ENCODE measurements at places on chromosomes 16 and 17.
A peak's percentile ranks its signal among the peaks of the same experiment; 100 is the strongest.

- no peak for DNase-seq
These were observed 367.9 kb downstream of the SOX9 start for GRCh38 chr17:72488555-72489271.

GRCh38 chr16:81567987-81568748 lies 123.6 kb downstream of the CMIP start:
- DNase-seq = no peak

DNA sequence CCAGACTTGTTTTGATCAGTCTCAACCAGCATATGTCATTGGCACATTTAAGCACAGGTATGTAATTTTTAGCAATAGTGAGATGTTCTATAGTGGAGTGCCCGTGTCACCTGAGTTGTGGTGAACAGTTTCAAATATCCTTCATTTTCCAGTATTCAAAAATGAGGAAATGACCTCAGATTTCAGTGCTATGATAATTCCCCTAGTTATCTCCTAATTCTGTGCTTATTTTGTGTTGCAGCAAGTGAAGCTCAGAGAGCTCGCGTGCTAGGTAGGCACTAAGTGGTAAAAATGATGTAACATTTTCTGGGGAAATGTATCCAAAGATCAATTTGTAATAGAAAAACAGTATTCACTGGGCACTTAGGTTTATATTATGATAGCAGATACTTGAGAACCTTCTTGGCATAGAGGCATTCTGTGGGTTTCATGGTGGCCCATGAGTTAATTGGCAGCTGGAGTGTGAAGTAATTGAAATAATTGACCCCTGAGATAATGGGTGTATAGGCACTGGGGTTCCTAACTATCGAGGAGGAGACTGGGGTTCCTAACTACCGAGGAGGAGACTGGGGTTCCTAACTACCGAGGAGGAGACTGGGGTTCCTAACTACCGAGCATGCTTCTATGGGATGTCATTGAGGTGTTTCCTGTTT lies 159.1 kb downstream of the PRKCA start:
- DNase-seq = no peak

- DNase-seq = no peak
These were observed 20.5 kb upstream of the PABPN1L start for GRCh38 chr16:88886845-88887521.

GRCh38 chr17:1454541-1454940 lies 1.5 kb downstream of the CRK start:
- DNase-seq = no peak

- no peak for DNase-seq
These were observed 27.1 kb upstream of the SSTR5 start for GRCh38 chr16:1045310-1045992.

GRCh38 chr17:9219631-9220397 lies 198.5 kb downstream of the NTN1 start:
- no peak for DNase-seq

DNA sequence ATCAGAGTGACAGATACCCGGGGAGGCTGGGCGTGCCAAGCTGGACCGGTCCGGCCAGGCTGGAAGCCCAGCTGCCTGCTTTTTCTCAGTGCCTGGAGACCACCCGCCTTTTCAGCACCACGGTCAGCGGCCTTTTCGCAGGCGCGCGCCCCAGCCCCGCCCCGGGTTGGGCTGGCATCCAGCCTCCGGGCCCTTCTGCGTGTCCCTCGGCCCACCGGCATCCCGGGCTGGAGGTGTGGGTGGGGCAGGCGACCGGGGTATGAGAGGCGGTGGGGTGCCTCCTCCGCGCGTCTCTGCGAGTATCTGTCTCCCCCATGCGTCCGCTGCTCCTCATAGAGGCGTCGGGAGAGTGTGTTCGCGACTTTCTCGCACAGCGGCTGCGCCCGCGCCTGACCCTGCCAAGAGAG lies 102.5 kb downstream of the MRM1 start:
- no peak for DNase-seq

DNA sequence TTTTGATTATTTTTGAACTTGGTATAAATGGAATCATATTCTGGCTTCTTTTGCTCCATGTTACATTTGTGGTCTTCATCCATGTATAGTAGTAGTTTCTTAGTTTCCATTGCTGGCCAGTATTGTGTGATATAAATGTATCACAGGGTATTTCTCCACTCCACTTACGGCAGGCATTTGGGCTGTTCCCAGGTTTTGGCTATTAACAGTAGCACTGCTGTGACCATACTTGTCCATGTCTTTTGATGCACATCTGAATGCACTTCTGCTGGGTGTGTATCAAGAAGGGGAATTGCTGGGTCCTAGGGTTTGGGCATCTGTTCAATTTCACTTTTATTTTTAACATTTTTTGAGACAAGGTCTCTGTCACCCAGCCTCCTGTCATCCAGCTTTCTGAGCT lies 13.9 kb downstream of the NTN1 start:
- no peak for DNase-seq

- no peak for DNase-seq
These were observed 454.8 kb upstream of the SOX9 start for GRCh38 chr17:71666047-71666446.

DNA sequence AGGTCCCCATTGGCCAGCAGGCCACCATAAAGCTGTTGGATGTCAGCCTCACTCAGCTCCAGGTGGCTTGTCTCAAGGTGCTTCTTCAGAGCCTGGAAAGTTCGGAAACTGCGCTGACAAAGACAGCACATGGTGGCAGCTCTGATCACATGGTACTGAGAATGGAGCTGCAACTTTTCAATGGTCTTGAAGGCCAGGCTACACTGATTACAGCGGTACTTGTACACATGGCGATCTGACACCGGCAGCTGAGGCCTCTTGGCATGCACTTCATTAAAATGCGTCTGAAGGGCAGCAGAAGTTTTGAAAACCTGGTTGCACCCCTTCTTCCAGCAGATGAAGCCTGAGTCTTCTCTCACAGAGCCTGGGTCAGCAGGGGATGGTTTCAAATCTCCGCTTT lies 249.7 kb downstream of the ZFHX3 start:
- DNase-seq = no peak

GRCh38 chr16:75000481-75001081 lies 1.8 kb downstream of the ZNRF1 start:
- no peak for DNase-seq

- DNase-seq = peak; percentile 71
These were observed 527 bp downstream of the TRAF4 start for GRCh38 chr17:28744104-28744971.

DNA sequence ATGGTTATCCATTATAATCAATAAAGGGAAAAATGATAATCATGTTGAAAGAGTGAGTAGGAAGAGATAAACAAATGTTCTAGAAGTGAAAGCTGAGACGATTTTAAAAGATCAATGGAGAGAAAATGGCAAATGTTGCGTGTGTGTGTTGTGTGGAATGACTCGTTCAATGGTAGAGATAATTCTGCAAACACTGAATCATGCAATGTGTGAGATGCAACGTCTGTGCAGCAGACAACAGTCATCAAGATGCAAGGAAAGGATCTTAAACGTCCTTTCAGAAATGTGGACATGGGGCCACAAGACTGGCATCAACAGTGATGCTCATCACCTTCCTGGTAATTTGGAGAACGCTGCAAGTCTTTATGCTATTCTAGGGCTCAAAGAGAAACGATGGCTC lies 124.4 kb downstream of the CDYL2 start:
- DNase-seq = no peak

DNA sequence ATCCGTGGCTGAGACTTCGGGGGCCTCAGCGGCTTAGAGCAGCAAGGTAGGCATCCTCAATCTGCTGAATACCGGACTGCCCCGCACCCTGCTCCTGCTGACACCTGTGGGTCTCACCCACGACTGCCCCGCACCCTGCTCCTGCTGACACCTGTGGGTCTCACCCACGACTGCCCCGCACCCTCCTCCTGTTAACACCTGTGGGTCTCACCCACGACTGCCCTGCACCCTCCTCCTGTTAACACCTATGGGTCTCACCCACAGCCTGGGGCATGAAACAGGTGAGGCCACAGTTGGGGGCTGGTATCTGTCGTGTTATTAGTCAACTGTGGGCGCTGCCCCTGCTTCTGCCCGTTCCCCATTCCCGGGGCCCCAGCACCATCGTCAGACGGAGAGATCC lies 36.3 kb upstream of the PABPN1L start:
- DNase-seq = no peak

DNA sequence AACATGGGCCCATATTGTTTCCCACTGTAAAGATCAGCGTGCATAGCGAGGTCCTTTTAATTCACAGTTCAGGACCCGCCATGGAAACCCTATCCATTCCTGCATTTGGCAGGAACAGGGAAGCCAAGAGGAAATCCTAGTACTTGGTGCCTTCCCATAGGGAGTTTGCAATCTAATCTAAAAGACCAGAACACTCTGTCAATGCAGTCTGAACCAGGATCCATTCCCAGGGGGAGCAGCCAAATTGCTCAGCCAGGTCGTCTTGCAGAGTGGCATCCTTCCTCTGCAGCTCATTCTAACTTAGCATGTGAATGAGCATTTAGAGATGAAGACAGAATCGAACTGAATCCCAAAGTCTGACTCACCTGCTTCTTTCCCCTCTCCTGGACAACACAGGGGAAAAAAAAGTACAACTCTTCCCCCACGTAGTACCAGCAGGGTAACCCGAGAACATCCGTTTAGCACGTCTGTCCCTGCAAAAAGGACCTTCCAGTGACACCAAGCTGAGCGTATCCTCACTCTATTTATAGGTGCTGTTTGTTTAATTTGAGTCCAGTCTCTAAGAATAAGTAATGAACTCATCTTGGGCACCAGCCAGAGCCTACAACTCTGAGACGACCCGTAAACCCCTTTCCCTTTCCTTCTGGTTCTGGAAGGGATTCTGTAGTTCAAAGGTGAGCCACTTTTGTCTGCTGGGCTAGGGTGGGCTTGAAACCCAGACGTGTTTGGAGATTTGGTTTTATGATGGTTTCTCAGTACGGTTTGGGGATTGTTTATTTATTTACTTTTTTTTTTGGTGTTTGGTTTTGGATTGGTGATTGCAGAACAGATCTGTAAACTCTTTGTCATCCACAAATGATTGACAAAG lies 74.5 kb downstream of the ERCC4 start:
- DNase-seq = no peak

GRCh38 chr16:85330694-85331188 lies 218.5 kb upstream of the CIBAR2 start:
- DNase-seq = no peak

DNA sequence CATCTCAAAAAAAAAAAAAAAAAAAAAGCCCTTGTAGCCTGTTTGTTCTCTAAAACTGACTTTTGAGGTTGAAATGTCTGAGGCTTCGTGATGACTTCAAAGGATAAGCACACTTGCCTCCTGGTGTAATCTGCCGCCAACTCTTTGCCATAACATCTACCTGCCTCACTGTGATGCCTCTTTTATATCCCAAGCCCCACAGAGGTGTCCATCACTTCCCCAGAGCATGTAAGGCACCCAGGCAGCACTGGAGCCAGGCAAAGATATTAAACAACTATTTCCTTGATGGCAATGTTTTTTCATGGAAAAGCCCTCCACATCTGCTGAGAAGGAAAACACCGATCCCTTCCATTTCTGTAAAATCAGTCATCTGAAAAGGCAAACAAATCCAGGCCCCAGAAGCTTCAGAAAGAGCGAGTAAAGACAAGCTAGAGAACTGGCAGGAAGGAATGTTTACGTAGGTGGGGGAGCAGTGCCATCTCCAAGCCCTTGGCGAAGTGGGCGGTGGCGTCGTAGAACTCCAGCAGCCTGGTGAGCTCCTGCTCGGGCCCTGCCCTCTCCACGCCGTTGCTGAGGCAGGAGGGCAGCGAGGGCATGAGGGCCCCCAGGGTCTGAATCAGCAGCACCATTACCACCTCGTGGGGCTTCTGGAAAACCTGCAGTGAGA lies 28.6 kb downstream of the COG7 start:
- no peak for DNase-seq

DNA sequence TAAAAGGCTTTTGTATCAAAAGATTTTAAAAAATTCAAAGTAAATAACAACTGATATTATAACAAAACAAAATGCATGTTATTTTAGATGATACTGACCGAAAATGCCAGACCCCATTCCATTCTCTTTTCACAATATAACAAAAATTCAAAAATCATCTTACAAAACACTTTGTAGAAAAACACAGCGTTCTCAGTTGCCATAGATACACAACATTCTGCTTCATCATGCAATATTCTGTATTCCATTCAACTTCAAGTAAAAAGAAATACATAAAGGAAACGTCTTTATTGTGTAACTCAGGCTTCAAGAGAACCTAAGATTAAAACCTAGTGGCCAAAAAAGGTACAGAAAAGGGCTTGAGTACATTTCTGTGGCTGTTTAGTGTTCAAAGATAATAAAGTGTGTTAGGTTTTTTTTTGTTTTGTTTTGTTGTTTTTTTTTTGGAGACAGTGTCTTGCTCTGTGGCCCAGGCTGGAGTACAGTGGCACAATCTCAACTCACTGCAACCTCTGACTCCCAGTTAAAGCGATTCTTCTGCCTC lies 250.5 kb downstream of the CEP112 start:
- no peak for DNase-seq

GRCh38 chr17:41801374-41802271 lies 10.1 kb downstream of the P3H4 start:
- peak; percentile 37 for DNase-seq

DNA sequence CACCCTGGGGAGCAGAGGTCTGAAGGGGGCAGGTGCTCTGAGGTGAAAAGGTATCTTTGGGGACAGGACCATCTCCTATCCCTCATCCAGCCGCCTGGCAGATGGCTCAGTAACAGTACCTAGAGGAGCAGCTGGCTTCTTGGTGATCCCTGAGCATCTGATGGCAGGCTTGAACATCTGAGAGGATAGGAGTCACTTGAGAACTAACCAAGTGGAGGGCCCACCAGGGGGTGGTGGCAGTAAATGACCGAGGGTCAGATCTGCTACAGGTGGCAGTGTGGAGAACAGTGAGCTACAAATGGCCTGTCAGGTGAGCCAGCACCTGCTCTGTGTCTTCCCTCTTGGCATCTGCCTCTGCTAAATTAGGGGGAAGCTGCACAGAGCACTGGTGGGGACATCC lies 13.8 kb downstream of the HROB start:
- no peak for DNase-seq

GRCh38 chr17:62630365-62631085 lies 3.1 kb downstream of the MRC2 start:
- no peak for DNase-seq

GRCh38 chr17:1535737-1536136 lies 19.3 kb upstream of the INPP5K start:
- DNase-seq = no peak

- no peak for DNase-seq
These were observed 16.7 kb upstream of the SLC12A3 start for GRCh38 chr16:56848029-56848936.
